ENCODE measurements at places on chromosomes 3 and 15.

DNA sequence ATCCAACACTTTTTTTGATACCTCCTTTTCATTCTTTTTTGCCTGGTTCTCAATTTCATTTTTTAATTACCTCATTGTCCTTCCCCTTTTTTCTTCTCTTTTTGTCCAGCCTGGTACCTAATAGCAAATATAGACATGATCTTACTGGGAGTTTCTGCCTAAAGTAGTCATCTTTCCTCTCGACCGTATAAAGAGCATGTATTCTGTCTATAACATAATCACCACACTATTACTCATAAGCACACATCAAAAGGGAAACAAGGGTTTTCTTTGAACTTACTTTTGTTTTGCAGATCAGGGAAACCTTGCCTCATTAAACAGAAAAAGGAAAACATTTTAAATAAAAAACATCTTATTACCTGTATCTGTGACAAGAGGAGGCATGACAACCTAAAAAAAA is 33.0 kb downstream of the FAM98B start:
- DNase-seq, result no peak

- DNase-seq, result no peak
These were observed 6.2 kb downstream of the SLC7A14 start for GRCh38 chr3:170579646-170580045.

DNA sequence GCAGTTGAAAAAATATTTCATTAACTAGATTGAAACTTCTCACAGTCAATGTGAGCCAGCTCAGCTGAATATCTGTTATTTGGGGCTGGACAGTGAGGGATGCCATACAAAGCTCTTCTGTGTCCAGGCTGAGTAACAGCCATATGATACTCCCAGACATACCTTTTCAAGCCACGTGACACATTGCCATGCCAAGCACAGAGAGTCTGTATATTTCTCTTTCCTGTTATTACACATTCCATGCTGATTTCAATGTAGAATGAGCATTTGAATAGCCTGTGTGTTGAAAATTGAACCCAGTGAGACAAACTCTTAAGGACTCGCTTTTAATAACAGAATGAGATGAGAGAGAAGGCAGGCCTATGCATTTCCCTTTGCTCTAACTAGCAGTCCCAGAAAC is 334.7 kb upstream of the RASGRP1 start:
- DNase-seq, result no peak

DNA sequence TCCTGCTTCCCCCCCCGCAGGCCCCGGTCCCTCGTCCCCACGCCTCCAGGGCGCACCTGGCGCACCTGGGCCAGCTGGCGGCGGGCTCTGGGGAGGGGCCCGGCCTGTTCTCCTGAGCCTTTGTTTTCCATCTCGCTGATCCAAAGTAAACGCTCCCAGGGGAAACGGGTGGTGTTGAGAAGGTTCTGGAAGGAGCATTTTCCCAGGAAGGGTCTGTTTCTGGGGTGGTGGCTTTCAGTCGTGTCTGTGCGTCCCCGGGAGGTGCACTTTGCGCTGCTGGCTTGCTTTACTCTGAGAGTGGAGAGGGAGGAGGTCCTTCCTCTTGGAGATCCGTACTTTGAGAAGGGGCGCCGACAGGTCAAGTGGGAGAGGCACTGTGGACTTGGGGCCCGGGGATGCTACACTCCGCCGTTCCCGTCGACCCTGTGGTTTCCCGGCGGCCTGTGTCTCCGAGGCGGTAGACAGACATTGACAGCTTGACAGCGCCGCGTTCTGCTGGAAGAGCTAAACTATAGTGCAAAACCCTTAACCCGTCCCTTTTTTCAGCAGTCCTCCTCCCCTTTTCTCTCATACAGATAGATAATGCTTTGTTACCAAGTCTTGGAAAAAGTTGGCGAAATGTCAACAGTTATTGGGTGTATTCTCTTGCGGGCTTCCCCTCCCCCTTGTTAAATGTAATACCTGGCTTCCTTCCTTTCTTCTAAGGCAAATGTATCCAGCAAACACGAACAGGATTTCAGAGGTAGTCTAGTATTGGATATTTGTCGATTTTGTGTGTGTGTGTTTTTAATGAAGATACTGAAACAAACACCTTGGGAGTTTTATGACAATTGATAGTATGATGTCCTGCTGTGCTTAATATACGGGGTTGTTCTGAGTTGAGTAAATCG is 6.5 kb downstream of the TPM1 start:
- no peak for DNase-seq

GRCh38 chr3:97656638-97657037 is 107.9 kb upstream of the ARL6 start:
- DNase-seq, result no peak

DNA sequence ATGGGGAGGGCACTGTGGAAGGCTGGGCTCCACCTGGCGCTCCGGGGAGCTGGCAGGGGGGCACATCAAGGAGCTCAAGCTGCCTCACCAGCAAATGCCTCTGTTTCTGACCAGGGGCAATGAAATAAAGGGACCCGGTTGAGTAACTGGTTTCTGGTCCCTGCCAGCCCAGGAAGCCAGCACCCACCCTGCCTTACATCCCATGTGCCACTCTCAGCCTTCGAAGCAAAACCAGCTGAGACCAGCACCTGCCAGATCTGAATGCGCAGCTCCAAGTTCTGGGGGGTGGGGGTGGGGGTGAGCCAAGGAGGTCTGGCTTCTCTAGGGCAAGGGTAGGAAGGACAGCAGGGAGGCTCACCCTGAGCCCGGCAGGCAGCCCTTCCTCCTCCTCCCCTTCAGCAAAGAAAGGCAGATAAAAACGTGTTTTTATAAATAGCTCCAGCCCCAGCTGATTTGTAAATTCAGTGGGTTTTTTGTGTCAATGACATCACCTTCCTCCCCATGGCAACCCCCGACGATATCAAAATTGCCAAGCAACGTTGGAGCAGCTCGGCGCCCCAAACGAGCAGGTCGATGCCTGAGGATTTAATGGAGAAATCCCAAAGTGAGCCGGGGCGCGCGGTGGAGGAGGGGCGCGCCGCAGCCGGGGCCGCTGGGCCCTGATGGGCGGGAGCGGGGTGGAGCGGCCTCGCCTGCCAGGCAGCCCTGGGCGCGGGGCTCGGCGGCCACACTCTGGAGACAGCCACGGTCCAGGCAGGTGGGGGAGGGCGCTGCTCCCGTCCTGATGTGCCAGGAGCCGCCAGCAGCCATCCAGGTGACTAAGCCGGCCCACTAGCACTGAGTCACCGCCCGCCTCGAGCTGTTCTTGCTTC is at the start of gene PAK6:
Gene PAK6, plus strand, starts transcription at position 532 of the 872 bp plus-strand sequence. CDS start 25,723 bp downstream, outside the sequence.
- peak; percentile 51 for DNase-seq

DNA sequence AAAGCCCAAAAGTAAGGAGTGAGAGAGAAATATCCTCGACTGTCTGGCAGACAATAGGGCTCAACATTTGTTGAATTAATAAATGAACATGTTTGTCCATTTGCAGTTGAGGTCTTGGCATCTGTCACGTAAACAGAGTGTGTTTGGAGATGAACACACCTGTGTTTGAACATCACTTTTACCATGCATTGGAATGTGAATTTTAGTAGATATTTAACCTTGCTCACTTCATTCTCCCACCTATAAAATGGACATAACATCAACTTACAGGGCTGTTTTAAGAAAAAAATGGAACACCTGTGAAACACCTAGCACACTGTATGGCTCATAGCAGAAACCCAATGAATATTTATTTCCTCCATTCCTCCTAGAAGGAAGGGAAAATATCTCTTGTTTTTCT is 204.8 kb downstream of the KCNMB2 start:
- no peak for DNase-seq

- no peak for DNase-seq
These were observed 47.7 kb downstream of the PXYLP1 start for GRCh38 chr3:141279077-141279967.

- no peak for DNase-seq
These were observed 31.3 kb upstream of the MEIS2 start for GRCh38 chr15:37131621-37132020.

GRCh38 chr15:94671858-94672532 is 440.6 kb downstream of the MCTP2 start:
- no peak for DNase-seq

DNA sequence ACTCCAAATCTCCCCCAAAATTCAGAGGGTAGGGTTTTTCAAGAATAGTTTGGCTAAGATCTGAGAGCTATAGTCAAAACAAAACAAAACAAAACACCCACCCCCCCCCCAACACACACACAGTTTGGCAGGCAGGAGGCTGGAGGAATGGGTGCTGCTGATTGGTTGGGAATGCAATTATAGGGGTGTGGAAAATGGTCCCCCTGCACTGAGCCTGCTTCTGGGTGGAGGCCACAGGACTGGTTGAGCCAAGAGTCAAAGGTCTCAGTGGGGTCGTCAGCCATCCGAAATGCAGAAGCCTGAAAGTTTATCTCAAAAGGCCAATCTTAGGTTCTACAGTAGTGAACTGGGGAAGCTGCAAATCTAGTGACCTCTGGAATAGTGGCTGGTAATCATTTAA is 2.5 kb upstream of the HACD2 start:
- no peak for DNase-seq

- no peak for DNase-seq
These were observed 15.7 kb upstream of the CFAP161 start for GRCh38 chr15:81118361-81118760.

GRCh38 chr3:127329631-127330285 is 41.9 kb upstream of the PRR20G start:
- DNase-seq, result no peak

DNA sequence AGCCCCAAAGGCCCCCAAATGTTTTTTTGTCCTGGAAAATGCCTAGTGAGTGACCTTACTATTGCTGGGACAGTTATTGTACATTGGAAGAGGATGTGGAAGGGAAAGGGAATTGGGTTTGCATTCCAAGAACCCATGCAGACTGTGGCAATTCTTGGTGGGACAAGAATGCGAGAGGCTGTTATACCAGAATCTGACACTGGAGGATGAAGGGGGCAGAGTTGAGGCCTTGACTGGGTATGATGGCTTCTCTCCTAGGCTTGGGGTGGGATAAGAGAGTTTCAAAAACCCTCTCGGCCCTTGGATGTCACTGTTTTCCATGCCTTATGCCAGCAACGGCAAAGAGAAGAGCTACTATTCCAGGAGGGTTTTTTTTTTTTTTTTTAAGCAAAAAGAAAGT is 25.3 kb downstream of the IL16 start:
- no peak for DNase-seq

GRCh38 chr3:192434186-192434585 is 293.2 kb downstream of the FGF12 start:
- no peak for DNase-seq

DNA sequence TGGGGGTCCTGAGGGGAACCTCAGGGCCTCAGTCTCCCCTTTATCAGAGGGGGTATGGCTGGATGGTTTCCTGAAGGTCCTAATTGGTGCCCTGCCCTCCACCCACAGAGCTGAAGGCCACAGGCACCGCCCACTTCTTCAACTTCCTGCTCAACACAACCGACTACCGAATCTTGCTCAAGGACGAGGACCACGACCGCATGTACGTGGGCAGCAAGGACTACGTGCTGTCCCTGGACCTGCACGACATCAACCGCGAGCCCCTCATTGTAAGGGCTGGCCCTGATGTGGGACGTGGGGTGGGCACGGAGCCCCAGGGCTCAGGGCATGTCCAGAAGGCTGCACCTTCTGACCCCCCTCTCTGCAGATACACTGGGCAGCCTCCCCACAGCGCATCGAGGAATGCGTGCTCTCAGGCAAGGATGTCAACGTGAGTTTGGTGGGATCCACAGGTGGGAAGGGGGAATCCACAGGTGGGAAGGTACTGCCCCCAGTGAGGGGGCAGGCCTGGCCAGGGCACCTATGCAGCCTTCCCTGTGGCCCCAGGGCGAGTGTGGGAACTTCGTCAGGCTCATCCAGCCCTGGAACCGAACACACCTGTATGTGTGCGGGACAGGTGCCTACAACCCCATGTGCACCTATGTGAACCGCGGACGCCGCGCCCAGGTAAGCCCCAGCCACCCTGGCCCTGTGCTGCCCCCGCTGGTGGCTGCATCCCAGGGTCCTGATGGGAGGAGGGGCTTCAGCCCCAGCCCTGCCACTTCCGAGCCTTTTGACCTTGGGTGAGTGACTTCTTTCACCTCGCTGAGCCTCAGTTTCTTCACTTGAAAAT is 17.5 kb upstream of the GNAT1 start:
- DNase-seq, result no peak

GRCh38 chr15:65146438-65146837 is 12.8 kb upstream of the PDCD7 start:
- DNase-seq, result no peak

All from HCT116 (cell line).